ENCODE measurements at places on chromosomes 4 and X.

DNA sequence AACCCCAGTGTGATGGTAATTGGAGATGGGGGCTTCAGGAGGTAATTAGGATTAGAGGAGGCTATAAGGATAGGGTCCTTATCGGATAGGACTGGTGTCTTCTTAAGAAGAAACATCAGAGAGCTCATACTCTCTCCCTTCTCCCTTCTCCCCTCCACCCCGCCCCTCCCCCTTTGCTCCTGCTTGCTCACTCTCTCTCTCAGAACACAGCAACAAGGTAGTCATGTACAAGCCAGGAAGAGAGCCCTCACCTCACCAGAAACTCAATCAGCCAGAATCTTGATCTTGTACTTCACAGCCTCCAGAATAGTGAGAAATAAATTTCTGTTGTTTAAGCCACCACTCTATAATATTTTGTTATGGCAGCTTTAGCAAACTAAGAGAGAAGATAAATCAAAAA, 4.5 kb downstream of the DDX60L start:
- no peak for DNase-seq

- peak; percentile 44 for DNase-seq
Observed at GRCh38 chrX:53716328-53717088, 30.0 kb upstream of the HUWE1 start.

GRCh38 chr4:13640149-13640940, 12.8 kb upstream of the BOD1L1 start:
- no peak for DNase-seq

DNA sequence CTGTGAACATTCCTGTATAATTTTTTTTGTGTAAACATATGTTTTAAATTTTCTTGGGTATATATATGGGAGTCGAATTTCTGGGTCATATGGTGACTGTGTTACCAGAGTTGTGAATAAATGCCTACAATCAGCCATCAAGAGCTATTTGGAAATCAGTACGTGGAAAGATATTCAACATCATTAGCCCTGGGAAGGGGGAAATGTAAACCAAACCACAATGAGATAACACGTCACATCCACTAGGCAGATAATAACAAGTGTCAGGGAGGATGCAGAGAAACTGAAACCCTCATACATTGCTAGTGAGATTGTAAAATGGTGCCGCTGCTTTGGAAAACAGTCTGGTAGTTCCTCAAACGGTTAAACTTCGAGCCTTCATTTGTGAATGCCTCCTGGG, 43.9 kb downstream of the LUZP4 start:
- no peak for DNase-seq

DNA sequence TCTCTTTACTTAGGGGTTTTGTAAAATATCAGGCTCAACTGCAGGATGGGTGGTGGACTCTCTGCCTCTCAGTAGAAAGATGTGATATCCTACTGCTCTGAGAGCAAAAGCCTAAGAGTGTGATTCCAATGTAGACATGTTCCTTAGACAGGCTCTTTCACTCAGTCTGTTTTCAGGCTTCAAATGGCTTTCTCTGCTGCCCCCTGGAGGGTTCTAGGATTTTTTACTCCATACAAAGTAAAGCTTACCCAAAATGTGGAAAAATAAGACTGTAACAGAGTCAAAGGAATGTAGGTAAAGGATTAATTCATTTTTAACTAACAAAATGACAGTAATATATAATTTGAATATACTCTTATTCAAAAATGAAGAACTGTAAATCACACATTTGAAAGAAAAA, 32.1 kb downstream of the ZGRF1 start:
- DNase-seq = peak; percentile 6

DNA sequence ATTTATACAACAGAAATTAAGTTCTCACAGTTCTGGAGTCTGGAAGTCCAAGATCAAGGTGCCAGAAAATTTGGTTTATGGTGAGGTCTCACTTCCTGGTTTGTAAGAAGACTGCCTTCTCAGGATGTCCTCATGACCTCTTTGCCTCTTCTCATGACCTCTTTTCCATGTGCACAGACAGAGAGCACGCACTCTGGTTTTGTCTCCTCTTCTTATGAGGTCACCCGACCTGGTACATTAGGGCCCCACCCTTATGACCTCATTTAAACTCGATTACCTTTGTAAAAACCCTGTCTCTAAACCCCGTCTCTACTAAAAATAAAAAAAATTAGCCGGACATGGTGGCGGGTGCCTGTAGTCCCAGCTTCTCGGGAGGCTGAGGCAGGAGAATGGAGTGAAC, 155.9 kb downstream of the KIT start:
- no peak for DNase-seq

- no peak for DNase-seq
Observed at GRCh38 chrX:48779399-48779798, 7.0 kb upstream of the GATA1 start.

DNA sequence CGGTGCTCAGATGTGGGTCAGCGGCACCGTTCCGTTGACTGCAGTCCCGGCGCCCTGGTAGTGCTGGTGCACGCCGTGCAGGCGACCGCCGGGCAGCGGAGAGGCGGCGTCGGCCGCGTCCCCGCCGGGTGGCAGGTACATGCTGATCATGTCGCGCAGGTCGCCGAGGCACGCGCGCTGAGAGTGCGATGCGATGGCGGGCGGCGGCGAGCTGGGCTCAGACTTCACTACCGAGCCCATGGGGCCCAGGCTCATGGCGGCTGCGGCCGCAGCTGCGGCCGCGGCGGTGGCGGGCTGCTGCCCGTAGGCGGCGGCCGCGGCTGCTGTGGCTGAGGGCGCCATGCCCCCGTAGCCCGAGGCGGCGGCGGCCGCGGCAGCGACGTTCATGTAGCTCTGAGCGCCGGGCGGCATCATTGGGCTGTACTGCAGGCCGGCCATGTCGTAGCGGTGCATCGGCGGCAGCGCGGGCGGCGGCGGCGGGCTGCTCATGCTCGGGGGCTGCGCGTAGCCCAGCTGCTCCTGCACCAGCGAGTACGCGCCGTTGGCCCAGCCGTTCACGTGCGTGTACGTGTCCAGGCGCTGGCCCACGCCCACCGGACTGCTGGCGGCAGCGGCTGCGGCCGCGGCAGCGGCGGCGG, 1.0 kb downstream of the SOX3 start:
- no peak for DNase-seq

Measured in stimulated activated CD4-positive, alpha-beta T cell treated with anti-CD3 and anti-CD28 coated beads, Interleukin-15, amount 100 ng/mL, for 48 hours (primary cell).